ENCODE measurements at places on chromosomes 16 and 17.

GRCh38 chr16:88381820-88382451 is 823 bp upstream of the ZNF469 start:
- no peak for DNase-seq

GRCh38 chr17:43832168-43832975 is 574 bp downstream of the MPP3 start:
- DNase-seq: peak; percentile 7

GRCh38 chr17:45127207-45127547 is 5.1 kb downstream of the PLCD3 start:
- no peak for DNase-seq

- no peak for DNase-seq
Measured at GRCh38 chr17:49012769-49013255, 15.6 kb downstream of the IGF2BP1 start.

DNA sequence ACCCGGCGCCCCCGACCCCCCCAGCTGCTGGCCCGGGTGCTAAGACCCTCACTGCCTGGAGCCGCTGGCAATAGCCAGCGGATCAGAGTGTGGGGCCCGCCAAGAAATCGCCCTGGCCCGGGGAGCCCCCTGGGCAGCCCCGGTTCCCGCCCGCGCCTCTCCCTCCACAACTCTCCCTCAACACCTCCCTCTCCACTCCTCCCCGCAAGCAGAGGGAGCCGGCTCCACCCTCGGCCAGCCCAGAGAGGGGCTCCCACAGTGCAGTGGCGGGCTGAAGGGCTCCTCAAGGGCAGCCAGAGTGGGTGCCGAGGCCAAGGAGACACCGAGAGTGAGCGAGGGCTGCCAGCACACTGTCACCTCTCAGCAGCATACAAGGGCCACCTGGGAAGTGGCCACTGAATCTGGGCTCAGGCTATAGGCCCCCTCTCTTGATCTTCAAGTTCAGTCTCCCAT is 385.5 kb downstream of the SEC14L1 start:
- DNase-seq: no peak

- no peak for DNase-seq
Measured at GRCh38 chr16:88337021-88337420, 45.7 kb upstream of the ZNF469 start.

GRCh38 chr17:64399071-64399766 is 8.6 kb upstream of the PECAM1 start:
- no peak for DNase-seq

- DNase-seq: no peak
Measured at GRCh38 chr17:72466606-72467005, 345.8 kb downstream of the SOX9 start.

DNA sequence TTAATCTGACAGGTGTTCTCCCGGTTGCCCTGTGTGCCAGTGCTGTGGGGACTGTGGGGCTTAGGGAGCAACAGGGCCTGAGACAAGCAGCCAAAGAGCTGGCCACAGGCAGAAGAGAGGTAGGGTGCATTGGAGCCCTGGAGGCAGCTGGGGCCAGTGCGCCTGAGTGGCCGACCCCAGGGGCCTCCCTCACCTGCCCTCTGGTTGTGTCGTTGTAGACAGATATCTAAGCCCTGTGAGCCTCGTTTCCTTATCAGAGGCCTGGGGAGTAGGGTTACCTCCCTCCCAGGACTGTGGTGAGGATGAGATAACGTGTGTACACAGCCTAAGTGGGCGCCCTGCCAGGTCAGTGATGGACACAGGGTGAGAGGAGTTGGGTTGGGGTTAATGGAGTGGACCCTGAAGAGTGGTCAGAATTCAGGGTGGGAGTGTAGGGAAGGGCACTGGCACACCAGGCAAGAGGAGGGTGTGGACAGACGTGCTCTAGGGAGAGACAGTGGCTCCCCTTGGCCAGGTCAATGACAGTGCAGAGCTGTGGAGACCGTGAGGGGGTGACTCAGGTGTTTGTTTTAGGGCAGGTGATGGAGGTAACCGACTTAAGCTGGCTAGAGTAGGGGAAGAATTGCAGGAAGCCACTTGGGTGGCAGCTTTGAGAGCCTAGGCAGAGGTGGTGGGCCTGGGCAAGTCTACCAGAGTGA is 3.4 kb downstream of the NARF start:
- no peak for DNase-seq

GRCh38 chr16:74667255-74667700 is 601 bp upstream of the RFWD3 start:
- peak; percentile 31 for DNase-seq

- DNase-seq: no peak
Measured at GRCh38 chr16:46889942-46890300, 5.8 kb downstream of the GPT2 start.

DNA sequence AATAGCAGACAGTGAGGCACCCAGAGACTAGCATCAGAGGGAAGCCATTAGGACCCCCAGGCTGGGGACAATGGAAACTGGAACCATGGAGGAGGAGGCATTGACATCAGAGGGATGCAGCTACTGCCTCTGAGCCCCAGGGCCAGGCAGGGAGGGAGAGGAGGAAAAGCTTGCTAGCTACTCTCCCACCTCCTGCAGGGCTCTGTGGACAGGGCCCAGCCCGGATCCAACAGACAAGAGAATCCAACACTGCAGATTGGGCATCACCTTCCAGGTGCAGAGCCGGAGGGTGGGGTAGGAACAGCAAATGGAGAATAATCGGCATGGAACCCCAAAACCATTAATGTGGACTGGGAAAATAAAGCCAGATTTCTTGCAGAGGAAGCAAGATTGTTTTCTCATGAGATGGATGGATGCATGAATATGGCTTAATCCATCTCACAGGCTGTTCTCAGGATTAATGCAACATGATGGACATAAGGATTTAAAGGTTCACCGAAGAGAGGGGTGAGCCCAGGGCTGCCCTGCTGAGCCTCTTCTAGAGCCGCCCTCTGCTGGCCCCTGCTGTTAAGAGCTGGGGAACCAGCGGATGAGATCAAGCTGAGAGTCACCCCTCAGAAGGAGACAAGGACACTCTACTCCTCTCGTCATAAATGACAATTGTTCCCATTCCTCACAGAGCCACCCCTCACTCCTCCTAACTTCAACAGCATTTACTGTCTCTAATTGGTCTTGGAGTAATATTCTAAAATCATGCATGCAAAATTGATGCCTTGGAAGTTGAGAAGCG is 48.8 kb downstream of the DNAH3 start:
- DNase-seq: no peak

- no peak for DNase-seq
Measured at GRCh38 chr17:39611401-39612112, 3.8 kb upstream of the NEUROD2 start.

GRCh38 chr17:58325289-58325726 is 3.3 kb downstream of the TSPOAP1 start:
- no peak for DNase-seq

DNA sequence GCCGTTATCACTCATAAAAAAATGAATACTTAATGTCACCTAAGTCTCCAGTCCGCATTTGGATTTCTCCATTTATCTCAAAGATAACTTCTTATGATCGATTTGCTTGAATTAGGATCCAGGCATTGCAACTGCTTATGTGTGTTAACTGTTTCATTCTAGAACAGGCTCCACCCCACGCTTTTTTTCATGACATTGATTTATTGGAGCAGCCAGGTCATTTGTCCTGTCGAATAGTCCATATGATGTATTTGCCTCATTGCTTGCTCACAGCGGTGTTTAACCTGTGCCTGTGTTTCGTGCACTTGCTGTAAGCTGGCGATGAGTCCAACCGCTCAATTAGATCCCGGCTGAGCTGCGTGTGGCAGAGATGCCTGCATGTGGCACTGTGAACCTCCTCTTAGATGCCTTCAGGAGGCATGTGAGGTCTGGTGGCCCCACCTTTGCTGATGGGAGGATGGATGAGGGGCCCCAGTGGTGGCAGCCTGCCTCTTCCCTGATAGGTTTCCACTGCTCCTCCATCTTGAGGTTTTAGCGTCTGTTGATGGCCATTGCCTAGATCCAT is 16.4 kb downstream of the DHX38 start:
- DNase-seq: no peak

DNA sequence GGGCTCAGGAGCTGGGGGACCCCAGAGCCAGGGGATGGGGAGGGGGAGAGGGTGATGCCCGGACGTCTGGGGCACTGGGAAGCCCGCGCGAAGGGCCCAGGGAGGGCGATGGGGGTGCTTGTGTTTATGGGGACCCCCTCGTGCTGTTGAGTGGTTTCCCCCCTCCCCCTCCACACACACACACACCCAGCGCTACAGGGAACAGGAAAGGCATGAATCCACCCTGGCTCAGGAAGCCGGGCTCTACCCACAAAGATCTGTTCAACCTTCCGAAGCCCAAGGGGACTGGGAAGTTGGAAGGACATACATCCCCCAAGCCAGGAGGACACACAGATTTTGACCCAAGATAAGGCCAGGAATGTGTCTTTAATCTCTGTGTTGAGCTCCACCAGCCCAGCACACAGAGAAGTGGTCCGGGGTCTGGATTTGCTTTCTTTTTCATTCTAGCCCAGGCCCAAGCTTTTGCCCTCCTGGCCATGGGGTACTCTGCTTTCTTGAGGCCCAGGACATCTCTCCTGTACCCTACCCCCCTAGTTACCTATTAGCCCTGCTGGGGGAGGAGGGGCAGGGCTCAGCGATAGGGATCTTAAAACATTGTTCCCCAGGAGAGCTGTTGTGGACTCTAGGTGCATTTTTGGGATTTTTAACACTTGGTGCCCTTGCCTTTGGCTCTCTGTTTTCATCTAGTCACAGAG is 1.2 kb downstream of the UBALD2 start:
- peak; percentile 35 for DNase-seq

- DNase-seq: no peak
Measured at GRCh38 chr17:75339971-75340370, 50.7 kb upstream of the SLC25A19 start.

GRCh38 chr16:56244612-56245011 is 53.3 kb downstream of the GNAO1 start:
- no peak for DNase-seq

- peak; percentile 60 for DNase-seq
Measured at GRCh38 chr17:20896153-20896649, 146.6 kb downstream of the USP22 start.

DNA sequence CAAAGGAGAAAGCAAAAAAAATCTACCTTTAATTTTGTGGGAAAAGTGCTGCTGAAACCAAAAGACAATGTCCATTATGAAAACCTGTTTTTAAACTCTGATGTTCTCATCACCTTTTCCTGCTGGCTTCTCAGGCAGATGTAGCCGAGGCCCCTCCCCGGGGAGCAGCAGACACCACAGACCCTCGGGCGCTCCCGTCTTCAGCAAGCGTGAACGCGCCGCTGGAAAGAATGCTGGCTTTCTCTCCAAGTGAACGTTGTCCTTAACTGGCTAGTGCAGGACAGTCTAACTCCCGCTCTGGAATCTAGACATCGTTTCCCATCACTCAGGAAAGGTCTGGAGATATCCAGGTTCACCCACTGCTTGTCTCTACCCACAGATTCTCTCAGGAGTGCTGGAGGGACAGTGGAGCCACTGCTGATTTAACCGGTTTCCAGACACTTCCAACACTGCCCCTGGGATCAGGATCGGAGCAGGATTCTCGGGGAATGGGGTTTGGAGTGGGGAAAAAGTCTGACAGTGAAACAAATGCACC is 211.2 kb downstream of the RBFOX3 start:
- DNase-seq: no peak

GRCh38 chr16:30444231-30445148 is 1.2 kb downstream of the SEPHS2 start:
- no peak for DNase-seq

All from stimulated activated CD4-positive, alpha-beta T cell treated with anti-CD3 and anti-CD28 coated beads, Interleukin-1b, Interleukin-23, amount 100 ng/mL, for 48 hours (primary cell).